ENCODE measurements at places on chromosomes 6 and 20.

DNA sequence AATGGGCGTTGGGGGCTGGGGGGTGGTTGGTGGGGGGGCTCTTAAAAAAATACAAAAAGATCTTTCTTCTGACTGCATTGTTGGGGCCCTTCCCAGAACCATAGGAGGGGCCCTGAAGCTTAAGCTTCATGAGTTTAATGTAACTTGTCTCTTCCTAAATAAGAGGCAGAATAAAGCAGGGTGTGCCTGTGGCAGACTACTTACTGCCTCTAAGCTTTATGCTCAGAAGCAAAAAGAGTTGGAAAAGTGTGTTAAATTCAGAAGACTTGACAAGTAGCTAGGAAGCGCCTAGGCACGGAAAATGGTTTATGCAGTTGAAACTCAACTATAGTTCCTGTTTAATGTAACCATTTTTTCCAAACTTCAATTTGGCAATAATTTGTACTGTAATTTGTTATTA lies 44.5 kb downstream of the TIAM2 start:
- DNase-seq: no peak

GRCh38 chr6:84651583-84651982 lies 112.8 kb downstream of the TBX18 start:
- no peak for DNase-seq

- no peak for DNase-seq
Measured at GRCh38 chr20:61159957-61160686, 91.9 kb upstream of the CDH4 start.

- DNase-seq: no peak
Measured at GRCh38 chr20:51461306-51461705, 81.2 kb downstream of the NFATC2 start.

DNA sequence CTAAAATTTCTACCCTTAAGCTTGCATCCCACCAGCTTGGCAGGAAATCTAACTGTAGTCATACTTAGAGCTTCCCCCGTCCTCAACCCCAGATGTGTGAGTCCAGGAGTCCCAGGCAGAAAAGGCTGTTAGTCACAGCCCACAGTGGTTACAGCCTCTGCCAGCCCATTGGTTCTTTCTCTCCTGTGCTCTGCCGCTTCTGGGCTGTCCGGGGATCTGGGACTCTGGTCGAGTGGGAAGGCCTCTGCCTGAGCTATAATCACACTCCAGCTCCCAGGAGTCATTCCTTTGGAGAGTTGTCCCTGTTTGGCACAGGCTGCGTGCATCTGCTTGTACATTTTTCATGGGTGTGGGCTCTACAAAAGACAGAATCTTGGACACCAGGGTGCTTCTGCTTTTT lies 45.6 kb upstream of the FYN start:
- DNase-seq: peak; percentile 77

DNA sequence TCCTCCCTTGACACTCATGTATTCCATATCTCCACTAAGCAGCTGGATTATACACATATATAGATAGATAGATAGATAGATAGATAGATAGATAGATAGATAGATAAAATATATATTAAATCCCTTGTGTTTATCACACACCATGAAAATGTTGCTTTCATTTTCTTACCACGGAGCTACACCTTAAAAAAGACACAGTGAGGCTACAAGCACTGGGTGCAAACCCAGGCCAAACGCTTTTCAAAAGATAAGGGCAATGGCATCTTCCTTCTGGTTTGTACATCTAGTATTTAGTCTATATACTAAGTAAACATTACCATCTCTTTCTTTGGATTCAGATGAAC lies 377.1 kb downstream of the ESR1 start:
- DNase-seq: no peak

DNA sequence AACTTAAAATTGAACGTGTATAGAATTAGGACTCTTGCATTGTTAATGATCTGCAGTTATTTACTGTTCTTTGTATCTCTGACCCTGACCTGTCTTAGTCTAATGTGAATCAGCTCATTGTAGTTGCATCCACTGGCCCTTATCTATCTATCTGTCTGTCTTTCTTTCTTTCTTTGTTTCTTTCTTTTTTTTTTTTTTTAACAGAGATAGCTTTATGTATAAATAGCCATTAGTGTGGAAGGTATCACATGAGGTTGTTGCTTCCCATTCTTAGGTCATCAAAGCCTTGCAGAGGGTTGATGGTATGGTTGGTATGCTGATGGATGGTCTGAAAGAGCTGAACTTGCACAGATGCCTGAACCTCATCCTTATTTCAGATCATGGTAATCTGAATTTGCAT lies 59.9 kb downstream of the ENPP1 start:
- DNase-seq: peak; percentile 18

DNA sequence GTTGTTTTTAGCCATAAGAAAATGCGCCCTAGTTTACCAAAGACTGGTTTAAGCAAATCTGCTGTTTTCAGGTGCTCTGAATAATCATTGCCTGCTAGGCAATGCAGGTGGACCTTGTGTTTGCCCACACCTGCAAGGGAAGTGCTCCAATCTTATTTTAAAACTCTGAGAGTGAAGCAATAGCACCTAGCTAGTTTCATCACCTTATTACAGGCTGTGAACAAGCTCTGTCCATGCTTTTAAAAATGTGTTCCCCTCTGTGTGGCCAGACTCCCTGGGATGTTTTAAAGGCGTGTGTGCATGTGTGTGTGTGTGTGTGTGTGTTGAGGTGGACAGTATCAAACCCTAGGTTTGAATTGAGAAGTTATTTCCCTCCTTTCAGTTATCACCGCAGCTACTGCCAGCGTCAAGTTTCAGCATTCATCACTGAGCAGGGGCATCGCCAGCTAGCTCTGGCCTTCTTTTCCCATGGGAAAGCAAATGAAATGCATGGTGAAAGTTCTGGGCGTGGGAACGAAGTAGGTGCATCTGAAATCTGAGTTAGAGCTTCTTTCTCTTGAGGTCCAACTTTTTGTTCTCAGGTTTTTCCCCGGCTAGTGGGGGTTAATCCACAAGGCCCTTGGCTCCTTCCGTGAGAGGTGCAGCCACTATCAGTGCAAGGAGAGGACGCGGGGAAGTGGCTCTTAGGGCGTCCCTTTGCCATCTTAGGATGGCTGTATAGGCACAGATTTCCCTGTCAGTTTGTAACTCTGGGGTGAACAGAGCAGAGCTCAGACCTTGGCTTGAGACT lies 30.8 kb downstream of the DUSP22 start:
- no peak for DNase-seq

GRCh38 chr6:169589699-169590257 lies 112.1 kb downstream of the WDR27 start:
- peak; percentile 19 for DNase-seq

DNA sequence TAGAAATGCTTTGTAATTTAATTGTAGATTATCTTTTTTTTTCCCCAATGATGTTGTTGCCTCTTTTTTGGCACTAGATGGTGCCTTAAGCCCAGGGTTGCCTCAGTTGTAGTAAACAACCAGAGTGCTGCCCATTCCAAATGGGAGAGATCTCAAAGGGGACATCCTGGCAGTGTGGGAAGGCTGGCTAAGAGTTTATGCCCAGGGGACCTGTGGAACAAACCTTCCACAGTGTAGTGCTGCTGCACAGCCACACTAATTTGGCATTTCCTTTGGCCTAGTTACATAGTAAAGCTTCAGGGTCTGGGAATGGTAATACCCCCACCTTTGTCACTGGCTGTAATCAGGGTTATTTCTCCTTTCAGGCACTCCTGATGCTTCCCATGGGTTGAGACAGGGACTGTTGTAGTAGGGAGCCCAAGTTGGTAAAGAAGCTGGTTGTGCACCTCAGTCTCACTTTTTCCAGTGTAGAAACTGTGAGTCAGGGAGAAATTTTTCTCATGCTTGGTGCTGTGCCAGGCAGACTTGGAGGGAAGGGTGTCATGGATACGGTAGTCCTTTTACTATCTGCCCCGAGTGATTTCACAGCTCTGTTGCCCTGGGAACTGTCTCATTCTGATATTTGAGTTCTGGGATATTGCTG lies 177.8 kb upstream of the ECI2 start:
- DNase-seq: peak; percentile 99

DNA sequence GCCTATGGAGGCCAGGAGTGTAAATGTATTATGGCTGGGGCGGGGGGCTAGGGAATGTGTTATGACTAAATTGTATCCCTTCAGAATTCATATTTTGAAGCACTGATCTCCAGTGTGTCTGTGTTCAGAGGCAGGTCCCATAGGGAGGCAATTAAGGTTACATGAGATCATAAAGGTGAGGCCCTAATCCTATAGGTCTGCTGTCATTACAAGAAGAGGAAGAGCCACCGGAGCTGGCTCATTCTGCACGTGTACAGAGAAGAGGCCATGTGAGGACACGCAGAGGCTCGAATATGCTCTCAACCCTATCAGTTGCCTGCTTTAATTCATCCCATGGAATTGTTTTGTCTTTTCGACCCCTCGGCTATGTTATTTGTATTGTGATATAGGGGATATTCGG lies 76.9 kb downstream of the VTA1 start:
- no peak for DNase-seq

DNA sequence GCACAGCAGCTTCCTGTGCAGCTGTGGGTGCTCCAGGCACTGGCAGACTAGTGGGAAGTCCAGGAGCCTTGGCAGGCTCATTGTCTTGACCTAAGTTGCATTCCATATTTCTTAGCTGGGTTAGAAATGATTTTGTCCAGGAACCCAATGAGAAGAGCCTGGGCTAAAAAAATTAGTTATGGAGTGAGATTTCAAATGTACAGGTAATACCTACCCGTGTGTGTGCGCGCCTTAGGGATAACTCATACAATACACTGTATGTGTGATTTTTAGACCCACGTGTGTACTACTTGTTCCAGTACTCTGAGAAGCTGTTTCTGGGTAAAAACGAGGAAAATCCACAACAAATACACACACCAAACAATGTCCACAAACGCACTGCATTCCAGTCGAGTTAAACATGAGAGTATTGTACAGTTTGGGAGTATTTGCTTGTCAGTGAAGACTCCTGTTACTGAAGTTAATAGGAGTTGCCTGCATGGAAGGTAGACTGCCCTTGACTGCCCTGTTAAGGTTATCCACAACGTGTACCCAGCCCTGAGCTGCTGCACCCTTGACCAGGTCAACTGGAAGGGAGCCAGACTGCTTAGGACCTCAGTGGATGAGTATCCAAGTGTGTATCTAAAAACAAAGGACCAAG lies 1.4 kb downstream of the PAQR8 start:
- DNase-seq: no peak

DNA sequence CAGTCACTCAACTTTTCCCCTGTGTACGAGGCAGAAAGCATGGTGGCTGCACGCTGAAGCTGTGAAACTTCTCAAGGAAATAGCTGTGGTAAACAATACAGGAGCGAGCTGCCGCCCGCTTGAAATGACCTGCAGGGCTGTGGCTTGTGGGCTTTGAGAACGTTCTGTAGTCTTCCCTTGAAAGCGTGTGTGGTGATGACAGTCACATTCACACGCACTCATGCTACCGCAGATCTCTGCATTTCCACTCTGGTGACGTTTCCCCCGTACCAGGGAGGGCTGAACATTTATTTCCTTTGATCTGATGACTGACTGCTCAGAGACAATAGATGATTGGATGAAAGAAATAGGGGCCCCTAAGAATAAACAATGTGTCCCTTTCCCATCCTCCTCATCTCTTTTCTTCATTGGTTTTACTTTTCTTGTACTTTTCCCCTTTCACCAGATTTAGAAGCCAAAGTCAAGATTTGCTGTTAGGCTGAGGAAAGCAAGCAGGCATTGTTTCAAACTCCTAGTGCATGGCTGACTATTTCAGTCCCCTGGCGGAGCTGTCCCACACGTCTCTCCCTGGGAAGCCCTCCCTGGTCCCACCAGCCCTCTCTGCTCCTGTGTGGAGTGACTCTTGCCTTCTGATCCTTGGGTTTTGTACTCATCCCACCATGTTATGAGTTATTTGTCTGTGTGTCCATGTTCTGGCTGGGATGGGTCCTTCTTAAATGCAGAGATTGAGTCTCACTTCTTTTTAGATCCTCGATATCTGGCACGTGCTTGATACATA lies 3.9 kb downstream of the SYTL3 start:
- DNase-seq: peak; percentile 59

- no peak for DNase-seq
Measured at GRCh38 chr6:119442776-119443184, 93.2 kb upstream of the MAN1A1 start.
